CD4-positive, alpha-beta T cell treated with Interleukin-15 for 4 hours (primary cell): ENCODE measurements at places on chromosomes 13 and 19.
A peak's percentile ranks its signal among the peaks of the same experiment; 100 is the strongest.

DNA sequence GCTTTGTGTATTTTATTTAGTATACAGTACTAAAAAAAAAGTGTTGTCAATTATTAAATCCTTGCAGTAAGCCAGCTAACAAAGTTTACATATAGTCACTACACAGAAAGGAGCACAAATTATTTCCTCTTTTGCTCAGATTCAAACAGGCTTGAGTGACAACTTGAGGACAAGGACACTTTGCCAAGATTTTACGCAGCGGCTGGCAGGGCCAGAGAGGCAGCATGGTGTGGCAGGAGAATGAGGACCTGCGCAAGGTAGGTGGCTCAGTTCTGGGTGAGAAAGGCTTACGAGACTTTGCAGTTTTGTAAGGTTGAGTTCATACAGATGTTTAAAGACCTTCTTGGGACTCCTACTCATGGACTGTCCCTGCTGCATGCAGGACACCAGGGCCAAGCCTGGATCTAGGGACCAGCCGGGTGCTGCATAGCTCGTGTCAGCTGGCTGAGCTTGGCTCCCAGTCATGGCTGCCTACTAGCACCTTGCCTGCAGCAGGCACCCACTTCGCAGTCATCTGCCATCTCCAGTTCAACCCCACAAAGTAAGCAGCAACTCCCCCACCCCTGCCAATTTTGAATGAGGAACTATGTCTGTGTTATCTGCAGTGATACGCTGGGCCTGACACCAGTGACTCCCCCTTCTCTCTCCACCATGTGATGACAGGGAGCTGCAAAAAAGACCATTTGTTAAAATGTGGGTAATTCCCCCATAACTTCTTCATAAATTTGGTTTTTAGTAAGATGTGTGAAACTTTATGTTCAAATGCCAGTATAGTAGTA, 3.7 kb upstream of the TUBA3C start:
- no peak for DNase-seq

DNA sequence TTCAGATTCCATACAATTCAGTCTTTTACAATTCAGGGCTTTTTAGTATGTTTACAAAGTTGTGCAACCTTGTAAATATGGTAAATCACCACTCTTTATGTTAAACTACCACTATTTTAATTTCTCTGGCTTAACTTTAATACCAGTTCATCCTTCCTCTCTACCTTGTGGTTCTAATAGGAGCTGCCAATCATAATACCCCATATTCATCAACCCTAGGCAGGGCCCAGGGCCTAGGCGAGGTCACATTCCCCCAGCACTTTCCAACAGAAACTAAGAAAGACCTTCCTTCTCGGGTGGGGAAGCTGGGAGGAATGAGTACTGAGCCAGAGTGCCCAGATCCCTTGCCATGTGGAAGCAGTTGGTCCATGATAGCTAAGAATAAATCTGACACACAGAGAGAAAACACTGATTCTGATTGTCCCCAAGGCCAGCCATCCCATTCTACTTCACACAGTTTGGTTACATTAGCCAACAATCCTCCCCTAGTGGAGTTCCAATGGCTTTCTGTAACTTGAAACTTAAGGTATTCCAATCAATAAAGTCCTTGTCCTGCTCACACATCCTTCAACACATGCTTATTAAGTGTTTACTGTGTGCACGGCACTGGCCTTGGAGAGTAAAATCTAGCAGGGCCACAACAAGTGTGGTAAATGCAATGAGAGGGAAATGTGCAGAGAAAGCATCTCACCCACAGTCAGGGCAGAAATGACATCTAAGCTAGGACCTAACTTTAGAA, 76.8 kb downstream of the NUFIP1 start:
- DNase-seq, result no peak

GRCh38 chr13:67642657-67643056, 412.5 kb upstream of the PCDH9 start:
- DNase-seq, result no peak

- DNase-seq, result no peak
These were observed 59.0 kb upstream of the UQCRFS1 start for GRCh38 chr19:29271911-29272310.

DNA sequence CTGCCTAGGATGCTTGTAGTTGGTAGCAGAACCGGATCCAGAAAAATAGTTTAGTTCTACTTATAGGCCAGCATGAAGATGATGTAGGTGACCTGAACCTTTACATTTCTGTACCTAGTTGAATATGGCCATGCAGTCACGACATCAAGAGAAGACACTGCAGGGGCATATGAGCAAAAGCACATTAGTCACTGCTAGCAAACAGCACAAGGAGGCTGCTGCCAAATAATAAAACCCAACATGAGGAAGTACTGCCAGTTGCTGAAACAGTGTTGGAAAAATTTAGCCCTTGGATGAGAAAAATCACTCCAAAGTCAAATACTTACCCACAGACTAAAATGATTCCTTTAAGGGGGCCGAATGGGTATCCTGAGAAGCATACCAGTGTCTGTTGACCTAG, 20.8 kb downstream of the ERICH6B start:
- no peak for DNase-seq

DNA sequence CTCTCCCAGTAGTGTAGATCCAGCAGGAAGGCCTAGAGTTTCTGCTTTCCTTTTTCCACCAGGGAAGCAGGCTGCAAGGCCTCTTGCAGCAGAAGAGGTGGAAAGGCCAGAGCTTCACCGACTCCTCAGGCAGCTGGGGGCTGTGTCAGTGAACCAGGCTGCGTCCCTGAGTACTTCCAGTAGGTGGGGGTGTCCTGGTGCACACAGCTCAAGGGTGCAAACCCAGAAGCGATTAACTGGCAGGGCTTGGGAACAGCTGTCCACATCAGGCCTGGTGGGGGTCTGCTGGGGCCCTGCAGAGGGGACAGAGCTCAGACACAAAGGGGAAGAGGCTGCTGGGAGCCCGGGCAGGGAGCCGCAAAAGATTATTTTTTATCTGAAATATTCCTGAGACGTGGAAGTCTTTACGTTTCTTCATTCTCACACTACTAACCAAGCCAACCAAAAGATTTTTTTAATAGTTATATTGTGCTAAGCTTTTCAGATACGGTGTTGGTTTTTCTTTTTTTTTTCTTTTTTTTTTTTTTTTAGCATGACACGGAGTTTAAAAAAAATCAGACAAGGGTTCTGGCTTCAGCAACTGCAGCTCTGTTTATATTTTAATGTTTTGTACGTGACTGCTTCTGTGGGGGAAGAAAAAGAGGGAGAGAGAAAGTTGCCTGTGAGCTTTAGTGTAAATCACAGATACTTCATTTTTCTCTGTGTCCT, 11.0 kb downstream of the TSHZ3 start:
- peak; percentile 26 for DNase-seq

DNA sequence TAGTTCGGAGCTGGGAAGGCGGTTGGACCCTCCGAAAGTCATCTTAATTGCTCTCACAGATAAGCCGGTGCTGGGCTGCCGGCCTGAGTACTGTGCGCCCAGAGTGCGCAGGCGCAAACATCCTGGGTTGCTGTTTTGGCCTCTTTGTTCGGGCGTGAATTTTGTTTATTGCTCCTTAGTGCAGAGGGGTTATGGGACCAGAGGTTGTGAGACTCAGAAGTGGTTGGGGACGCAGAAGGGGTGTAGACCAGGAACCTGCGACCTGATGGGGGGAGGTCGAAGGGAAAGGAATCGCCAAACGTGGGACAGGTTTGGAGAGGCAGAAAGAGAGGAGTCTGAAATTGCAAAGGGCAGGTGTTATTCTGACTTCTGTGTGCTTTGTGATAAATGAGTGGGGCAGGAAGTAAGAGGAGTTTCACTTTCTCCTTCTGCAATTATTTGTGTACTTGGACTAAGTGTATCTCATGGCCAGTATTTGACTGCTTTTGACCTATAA, 607 bp upstream of the ZNF566 start:
- DNase-seq, result peak; percentile 81

DNA sequence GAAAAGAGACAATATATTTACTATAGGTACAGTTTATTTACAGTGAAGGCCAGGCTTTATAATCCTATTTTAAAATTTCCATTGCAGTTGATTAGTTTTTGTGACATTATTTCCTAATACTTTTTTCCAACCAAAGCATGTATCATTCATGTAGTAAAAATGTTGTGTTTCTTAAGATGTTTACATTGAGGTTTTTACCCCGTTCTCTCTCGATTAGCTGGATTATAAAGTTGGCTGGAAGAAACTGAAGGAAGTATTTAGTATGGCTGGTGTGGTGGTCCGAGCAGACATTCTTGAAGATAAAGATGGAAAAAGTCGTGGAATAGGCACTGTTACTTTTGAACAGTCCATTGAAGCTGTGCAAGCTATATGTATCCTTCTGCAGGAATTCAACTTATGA, 21.2 kb downstream of the HNRNPM start:
- no peak for DNase-seq

GRCh38 chr19:52542984-52543664, 15.7 kb downstream of the ZNF808 start:
- DNase-seq, result peak; percentile 49

DNA sequence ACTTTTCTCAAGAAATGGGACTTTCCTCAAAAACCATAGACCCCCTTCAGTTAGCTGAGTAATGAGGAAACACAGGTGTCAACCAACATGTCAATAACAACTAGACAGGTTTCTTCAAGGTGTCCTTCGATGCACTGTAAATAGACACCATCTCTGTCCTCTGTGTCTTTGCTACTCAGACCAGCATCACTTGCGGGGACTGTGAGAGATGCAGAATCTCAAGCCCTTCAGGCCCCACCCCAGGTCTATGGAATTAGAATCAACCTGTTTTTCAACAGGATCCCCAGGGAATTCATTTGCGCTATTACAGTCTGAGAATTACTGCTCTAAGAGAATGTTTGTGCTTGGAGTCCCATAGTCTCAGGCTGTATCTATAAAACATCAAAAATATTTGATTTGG, 469.9 kb downstream of the COG6 start:
- DNase-seq, result no peak

DNA sequence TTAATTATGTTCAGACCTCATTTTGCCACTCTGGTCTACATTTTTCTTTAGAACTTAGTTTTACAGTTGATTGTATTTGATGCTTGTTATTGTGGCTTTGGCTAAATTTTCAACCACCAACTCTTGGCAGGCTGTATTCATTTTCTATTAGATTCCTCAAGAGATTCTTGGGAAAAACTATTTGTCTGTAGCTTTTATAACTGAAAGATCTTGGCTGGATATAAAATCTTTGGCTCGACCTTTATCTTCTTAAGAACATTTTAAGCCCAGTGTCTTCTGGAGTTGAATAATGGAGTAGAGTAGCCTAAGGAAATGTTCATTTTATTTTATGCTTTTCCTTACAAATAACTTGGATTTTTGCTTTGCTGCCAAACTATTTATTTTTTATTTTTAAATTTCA, 848.5 kb downstream of the PCDH17 start:
- DNase-seq, result no peak

DNA sequence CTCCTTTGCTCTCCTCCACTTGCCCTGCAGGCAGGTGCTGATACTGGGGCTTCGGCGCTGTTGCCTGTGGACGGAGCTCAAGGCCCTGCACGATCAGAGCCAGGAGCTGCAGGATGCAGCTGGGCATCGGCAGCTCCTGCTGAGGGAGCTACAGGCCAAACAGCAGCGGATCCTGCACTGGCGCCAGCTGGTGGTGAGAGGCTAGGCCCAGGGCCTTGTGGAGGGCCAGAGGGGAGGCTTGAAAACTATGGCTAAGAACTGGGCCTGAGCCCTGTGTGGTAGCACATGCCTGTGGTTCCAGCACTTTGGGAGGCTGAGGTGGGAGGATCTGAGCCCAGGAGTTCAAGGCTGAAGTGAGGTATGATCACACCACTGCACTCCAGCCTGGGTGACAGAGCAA, 6.3 kb downstream of the HAUS5 start:
- DNase-seq, result no peak

GRCh38 chr13:112714376-112715174, 24.7 kb downstream of the ATP11A start:
- DNase-seq, result no peak

GRCh38 chr13:30730526-30730925, 4.8 kb upstream of the ALOX5AP start:
- no peak for DNase-seq

- no peak for DNase-seq
These were observed 10.9 kb downstream of the MKNK2 start for GRCh38 chr19:2039959-2040646.

- no peak for DNase-seq
These were observed 15.1 kb downstream of the GARRE1 start for GRCh38 chr19:34269489-34269888.

DNA sequence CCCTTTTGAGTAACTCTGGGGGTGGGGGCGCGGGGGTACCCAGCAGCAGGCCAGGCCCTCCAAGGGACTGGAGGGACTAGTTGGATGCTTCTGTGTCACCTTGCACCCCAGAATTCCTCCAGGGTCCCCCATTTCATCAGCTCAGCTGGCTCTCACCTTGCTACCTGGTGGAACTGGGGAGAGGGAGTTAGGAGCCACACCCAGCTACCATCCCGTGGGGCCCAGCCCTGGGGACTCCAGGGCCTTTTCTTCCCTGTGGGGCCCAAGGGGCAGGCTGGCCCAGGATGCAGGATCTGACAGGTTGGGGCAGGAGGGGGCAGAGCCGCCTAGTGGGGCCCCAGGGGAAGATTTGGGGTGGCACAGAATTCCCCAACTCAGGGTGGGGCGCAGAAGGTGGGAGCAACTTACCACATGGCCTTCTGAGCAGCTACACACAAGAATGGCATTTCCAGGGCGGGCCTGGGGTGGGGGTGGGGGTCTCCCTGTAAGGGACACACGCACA, 32.8 kb upstream of the NANOS3 start:
- no peak for DNase-seq

GRCh38 chr13:95385798-95386197, 84.5 kb upstream of the ABCC4 start:
- no peak for DNase-seq

DNA sequence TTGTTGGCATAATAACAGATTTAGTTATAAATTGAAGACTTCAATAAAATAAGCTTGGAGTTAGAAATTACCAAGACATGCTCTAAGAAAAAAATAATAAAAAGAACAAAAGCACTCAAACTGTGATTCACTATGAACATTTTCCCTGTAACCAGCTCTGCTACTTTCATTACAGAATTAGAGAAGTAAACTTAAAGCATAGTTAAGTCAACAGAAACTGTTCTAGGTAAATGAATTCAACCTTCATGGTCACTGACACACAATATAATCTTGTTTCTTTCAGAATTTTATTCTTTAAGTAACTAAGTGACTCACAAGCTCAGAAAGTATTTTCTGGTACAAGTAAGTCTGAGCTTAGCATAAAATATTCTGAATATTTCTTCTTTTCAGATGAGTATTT, 136.3 kb downstream of the KLF5 start:
- no peak for DNase-seq

DNA sequence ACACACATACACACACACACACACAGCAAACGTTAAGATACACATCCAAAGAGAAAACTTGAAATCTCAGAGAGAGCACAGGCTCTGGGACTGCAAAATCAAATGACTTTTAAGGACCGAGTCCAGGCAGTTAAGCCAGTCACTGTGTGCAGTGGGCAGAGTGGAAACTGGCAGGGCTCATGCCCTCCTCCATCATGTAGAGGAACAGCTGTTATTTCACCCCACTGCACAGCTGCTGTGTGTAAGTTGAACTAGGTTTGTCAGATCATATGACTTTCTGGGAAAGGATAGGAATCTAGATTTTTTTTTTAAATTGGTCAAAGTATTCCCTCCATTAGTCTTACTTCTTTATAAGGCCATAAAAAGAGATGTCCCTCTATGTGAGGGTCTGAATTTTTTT, 1002.1 kb downstream of the UQCRFS1 start:
- no peak for DNase-seq
